ENCODE measurements at places on chromosomes 4 and X.

DNA sequence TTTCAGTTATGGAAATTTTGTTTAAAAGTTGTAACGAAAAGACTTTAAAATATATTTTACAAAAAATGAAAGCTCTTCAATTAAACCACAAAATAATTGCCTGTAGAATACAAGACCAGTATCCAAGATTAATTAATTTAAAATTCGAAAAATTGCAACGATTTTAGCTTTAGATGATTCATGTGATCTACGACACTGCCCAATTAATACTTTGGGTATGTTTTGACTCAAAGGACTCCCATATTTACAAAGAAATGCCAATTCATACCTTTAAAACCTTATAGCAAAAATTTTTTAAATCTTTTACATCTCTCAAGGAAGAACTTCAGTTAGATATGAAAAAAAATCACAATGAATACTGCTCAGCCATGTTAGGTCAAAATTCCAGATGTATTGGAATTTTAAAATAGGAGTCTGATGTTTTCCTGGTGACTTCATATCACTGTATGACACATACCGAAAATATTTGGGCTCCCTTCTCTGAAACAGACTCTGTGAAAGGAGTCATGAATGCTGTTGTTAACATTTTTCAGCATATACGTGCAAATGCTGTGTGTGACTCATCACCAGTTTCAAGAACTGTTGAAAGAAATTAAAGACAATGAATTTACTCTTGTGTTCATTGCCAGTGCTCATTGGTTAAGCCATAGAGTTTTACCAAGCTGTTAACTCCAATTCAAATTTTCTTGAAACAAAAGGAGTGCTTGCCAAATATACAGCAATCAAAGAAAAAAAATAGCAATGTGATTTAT is 13.8 kb upstream of the SMS start:
- DNase-seq = no peak

DNA sequence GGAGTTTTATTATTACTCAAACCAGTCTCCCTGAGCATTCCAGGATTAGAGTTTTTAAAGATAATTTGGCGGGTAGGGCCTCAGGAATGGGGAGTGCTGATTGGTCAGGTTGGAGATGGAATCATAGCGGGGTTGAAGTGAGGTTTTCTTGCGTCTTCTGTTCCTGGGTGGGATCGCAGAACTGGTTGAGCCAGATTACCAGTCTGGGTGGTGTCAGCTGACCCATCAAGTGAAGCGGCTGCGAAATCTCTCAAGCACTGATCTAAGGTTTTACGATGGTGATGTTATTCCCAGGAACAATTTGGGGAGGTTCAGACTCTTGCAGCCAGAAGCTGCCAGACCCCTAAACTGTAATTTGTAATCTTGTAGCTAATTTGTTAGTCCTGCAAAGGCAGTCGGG is 25.1 kb upstream of the SETD7 start:
- DNase-seq = no peak

GRCh38 chr4:1274871-1275270 is 14.8 kb upstream of the MAEA start:
- DNase-seq = no peak

DNA sequence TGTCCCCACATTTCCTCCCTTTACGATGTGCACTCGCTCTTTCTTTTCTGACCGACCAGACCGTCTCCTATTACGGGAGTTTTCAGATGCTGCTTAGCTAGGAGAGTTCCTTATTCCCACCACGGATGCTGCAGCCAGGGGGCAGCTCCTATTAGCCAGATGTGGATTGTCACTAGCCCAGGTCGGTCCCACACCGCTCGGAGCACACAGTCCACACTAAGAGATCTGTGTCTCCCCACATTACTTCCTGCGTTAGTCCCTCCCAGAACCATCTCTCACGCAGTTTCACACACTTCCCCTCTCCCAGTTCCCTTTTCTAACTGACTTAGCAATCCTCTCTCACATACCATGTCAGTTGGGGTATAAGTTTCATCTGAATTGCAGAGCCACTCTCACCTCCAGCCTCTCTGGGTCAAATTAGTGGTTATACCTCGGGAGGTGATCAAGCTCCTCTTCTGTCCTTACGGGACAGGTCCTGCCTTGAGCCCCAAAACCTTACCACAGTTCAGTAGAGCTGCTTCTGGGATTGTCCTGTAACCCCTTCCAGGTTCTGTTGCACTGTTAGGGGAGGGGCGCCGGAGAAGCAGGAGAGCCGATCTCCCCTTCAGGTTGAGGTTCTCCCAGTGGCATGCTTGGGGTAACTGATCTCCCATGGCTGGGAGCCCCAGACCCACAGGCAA is 28.2 kb downstream of the SULT1E1 start:
- DNase-seq = no peak

Data from retina (tissue), 1 donor.